Activated CD4-positive, alpha-beta T cell treated with anti-CD3 and anti-CD28 coated beads, Interleukin-2, amount 50 U/mL, for 24 hours (primary cell): ENCODE measurements at places on chromosomes 13 and 19.

GRCh38 chr19:44005973-44006372 lies 3.2 kb downstream of the ZNF230 start:
- DNase-seq, result no peak

DNA sequence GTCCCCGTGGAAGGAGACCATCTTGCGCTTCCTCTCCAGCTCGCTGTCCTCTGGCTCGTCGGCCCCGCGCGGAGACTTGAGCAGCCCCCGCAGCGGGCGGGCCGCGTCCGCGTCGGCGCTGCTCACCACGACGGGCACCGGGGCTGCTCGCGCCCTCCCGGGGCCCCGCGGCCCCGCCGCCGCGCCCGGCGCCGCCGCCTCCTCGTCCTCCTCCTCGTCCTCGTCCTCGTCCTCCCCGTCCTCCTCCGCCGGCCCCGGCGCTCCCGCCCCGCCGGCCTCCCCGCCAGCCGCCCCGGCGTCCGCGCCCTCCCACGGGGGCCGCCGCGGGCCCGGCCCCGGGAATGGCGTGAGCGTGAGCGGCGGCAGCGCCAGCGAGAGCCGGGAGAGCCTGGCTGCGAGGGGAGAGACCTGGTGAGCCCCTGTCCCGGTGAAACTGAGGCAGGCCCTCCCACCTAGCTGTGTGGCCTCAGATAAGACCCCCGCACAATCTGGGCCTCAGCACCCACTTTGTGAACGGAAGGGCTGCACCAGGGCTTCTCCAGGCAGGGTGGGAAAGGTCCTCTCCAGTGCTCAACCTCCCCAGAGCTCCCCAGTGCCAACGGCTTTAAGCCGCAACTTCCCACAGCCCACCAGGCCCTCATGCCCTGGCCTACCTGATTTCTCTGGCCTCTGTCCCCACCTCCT lies 17.8 kb downstream of the LMTK3 start:
- DNase-seq, result no peak

DNA sequence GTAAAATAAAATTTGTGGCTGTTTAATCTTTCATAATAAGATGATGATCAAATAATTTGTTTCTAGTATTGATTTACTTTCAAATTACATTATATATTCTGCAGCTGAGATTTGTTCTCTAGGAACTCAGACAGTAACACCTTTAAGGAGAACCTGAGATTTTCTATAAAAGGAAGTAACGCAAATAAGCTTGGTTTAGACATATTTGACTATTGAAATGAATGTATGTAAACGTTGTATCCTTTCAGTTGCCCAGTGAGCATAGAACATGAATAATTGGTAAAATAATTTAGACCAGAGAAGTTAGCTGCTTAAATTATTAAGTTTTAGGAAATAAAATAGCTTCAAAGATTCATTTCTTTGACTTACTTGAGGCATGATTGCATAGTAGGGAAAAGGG lies 3.1 kb downstream of the CDK8 start:
- DNase-seq, result no peak

GRCh38 chr13:97185291-97185690 lies 36.8 kb upstream of the MBNL2 start:
- no peak for DNase-seq

GRCh38 chr19:17243211-17243829 lies 2.4 kb downstream of the NR2F6 start:
- DNase-seq, result no peak

GRCh38 chr13:79406597-79406908 lies 498 bp upstream of the RBM26 start:
- DNase-seq, result no peak
